ENCODE measurements at places on chromosomes 12 and 14.

- DNase-seq: no peak
Observed at GRCh38 chr14:64745511-64746091, 41.4 kb downstream of the PLEKHG3 start.

DNA sequence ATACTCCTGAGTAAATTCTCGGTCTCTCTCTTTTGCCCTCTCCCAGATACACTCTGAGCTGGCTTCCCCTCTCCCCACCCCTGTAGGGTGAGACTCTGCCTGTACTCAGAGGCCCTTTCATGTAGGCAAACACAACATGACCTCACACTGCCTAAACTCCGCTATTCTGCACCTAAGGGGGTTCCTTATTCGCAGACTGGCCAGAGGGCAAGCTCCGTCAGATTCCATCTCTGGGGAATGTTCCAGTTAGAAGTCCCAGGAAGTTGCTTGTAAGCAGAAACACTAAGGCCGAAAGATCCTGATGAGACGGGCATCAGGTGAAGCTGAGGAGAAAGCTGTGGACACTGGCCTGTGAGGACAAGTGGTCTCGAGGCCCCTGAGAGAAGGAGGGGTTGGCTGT, 165.9 kb downstream of the KTN1 start:
- no peak for DNase-seq

- DNase-seq: no peak
Observed at GRCh38 chr12:79252358-79253075, 387.9 kb downstream of the SYT1 start.

DNA sequence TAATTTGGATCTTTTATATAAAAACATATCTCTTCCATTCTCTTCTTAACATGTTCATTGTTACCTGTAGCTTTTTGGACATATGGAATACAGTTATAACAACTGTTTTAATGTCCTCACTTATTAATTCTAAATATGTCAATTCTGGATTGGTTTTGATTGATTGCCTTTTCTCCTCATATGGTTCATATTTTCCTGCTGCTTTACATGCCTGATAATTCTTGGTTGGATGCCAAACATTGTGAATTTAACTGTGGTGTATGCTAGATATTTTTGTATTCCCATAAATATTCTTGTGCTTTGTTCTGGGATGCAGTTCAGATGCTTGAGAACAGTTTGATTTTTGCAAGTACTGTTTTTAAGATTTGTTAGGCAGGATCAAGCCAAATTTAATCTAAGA, 10.8 kb downstream of the C14orf132 start:
- no peak for DNase-seq

DNA sequence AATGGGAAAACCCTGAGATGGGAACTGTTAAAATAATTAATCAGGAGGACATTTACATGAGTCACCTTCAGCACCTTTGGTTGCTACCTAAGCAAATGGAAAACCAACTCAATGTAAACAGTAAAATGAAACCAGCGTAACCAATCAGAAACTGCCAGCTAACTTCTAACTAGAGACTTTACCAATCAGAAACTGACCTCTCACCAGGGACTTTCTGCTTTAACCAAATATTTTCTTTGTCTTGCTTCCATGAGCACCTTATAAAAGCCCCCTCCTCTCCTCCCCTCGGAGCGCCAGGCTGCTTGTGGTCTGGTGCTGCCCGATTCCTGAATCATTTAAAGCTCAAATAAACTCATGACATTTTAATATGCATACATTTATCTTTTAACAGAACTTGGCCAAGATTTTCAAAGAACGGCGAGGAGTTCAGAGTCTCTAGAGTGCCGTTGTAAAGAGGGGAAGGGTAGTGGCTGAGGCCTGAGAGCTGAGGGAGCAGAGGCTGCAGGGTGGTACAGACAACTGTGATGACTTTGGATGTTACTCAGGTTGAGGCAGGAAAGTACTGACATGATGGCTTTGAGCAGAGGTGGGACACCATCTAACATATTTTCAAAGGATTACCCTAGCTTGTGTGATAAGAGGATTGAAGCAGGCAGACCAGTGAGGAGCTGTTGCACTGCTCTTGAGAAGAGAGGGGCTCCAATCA, 183.6 kb downstream of the CRADD start:
- DNase-seq: no peak

DNA sequence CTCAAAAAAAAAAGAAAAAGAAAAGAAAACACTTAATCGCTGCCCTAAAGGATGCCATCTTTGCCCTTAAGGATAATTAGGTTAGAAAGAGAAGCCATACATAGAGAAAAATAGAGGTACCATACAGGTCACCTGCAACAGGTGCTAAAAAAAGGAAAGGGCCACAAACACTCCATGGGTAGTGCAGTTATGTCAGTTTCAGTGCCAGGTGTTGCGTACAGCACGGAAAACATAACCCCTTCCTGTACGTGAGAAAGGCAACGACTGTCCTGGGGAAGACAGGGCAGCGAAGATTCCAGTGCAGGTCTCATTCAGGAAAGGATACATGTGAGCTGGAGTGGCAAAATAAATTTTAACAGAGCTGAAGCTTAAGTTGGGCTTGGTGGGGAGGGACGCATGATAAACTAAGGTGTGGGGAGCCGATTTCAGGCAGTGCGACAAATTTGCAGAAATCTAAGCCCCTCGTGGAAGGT, 553 bp upstream of the DAZAP2 start:
- DNase-seq: no peak

GRCh38 chr12:19198272-19198671, 68.7 kb downstream of the PLEKHA5 start:
- no peak for DNase-seq

DNA sequence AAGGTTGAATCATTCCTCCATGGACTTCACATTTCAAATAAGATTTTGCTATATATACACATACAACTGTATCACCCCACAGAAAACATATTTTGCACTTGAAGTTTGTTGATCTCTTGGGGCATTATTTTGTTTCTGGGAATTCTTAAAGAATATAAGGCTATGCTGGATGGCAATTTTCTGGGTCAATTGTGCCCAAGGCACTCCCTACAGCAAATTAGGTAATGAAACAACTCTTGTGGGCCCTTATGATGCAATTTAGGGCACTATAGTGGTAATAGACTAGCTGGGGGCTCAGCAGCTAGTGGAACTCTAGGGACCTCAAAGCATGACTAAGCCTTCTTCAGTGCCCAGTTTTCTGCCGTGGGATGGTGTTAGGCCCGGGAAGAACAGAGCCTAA, 444.4 kb downstream of the NRXN3 start:
- DNase-seq: no peak

- DNase-seq: no peak
Observed at GRCh38 chr12:127107744-127108143, 1159.2 kb upstream of the TMEM132C start.

- DNase-seq: no peak
Observed at GRCh38 chr14:69662636-69663299, 51.4 kb downstream of the SUSD6 start.

GRCh38 chr14:104131968-104132732, 6.2 kb upstream of the KIF26A start:
- no peak for DNase-seq

DNA sequence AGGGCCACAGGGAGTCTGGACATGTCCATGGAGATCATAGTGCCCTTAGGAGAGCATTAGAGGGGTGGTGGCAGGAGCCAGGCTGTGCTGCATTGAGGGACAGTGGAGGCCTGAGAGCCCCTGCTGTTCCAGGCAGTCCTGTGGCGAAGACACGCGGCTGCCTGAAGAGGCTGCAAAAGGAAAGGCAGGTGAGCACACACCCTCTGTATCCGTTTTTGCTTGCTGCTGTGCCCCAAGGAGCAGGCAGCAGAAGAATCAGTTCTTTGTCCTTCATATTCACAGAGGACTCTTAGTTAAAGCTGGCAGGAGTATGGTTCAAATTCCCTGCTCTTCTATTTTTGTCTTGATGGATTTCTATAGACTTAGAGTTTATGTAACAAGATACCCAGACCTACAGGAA, 4.5 kb downstream of the SLC35E3 start:
- DNase-seq: no peak

DNA sequence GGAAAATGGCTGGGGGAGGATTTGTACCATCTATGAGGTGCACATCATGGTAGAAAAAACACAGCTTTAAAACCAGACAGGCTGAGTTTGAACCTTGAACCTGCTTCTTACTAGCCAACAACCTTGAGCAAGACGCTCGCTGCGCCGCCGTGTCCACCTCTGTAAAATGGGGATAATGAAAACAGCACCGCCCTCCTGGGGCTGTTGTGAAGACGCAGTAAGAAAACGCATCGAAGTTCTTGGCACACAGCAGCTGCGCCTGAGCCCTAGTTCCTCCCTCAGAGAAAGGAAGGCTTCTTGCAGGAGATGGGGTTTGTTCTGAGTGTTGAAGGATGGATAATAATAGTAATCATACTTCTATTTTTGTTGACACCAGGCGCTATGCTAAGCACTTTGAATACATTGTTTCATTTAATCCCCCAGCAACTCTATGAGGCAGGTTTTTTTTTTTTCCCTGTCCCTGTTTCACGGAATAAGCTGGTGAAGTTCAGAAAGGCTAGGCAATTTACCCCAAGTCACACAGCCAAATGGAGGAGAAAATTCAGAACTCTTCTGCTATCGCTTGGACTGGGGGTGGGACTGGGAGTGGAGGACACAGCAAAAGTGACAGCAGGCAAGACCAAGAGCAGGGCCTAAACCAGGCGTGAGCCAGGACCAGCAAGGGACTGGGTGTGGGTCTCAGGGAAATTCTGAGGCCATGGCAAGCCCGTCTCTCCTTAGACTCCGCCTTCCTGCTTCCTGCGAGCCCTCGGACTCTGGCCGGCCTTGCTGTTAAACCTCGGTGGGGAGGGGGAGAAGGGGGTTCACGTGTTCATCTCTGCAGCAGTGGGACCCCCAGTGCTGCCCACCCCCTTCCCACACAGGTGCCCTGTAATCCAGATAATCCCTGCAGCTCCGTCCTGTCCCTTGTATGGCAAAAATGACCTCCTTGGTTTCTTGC, 97.5 kb downstream of the LRRC74A start:
- DNase-seq: no peak

- no peak for DNase-seq
Observed at GRCh38 chr12:78981-79380, 12.4 kb downstream of the IQSEC3 start.

GRCh38 chr14:68139431-68140075, 320.0 kb downstream of the RAD51B start:
- DNase-seq: no peak

- DNase-seq: no peak
Observed at GRCh38 chr12:32367381-32367780, 32.0 kb upstream of the FGD4 start.

Measured in suppressor macrophage (primary cell).